ENCODE measurements at places on chromosomes 3 and 15. TPM values are rescaled to one million over a fixed set of nuclear protein-coding genes. Genes with fewer than 3 reads are reported as not detected.

- DNase-seq, result no peak
These were observed 119.3 kb downstream of the P3H2 start for GRCh38 chr3:190001426-190001825.

DNA sequence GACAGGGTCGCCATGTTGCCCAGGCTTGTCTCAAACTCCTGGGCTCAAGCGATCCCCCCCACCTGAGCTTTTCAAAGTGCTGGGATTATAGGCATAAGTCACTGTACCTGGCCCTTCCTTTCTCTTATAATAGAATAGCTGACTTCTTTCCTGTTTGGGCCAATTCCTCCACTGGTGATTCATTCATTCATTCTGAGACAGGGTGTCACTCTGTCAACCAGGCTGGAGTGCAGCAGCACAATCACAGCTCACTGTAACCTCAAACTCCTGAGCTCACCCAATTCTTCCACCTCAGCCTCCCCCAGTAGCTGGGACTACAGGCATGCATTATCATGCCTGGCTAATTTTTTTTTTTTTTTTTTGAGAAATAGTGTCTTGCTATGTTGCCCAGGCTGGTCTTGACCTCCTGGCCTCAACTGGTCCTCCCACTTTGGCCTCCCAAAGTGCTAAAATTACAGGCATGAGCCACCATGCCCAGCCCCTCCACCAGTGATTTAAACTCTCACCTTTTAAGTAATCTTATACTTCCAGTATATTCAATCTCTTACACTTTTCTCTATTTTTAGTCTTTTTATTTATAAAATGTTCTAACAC lies 20.9 kb downstream of the GNB4 start:
- no peak for DNase-seq

DNA sequence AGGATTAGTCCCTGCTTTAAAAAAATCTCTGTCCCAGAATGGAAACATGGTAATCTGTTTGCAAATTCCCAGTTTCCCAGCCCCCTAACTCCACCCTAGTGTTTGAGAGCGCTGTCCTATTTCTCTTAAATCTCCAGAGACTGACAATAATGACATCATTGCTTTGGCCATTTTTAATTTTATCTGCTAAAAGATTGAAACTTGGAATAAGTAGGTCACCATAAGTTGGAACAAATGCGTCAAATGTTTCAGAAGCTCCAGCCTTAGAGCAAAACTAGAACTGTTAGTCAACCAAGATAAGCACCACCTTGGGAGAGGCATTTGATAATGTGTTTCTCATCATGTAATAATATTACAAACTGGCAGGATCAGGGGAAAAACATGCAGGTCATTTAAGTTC lies 25.7 kb upstream of the MB21D2 start:
- no peak for DNase-seq

GRCh38 chr3:143343944-143344343 lies 224.4 kb downstream of the CHST2 start:
- no peak for DNase-seq

DNA sequence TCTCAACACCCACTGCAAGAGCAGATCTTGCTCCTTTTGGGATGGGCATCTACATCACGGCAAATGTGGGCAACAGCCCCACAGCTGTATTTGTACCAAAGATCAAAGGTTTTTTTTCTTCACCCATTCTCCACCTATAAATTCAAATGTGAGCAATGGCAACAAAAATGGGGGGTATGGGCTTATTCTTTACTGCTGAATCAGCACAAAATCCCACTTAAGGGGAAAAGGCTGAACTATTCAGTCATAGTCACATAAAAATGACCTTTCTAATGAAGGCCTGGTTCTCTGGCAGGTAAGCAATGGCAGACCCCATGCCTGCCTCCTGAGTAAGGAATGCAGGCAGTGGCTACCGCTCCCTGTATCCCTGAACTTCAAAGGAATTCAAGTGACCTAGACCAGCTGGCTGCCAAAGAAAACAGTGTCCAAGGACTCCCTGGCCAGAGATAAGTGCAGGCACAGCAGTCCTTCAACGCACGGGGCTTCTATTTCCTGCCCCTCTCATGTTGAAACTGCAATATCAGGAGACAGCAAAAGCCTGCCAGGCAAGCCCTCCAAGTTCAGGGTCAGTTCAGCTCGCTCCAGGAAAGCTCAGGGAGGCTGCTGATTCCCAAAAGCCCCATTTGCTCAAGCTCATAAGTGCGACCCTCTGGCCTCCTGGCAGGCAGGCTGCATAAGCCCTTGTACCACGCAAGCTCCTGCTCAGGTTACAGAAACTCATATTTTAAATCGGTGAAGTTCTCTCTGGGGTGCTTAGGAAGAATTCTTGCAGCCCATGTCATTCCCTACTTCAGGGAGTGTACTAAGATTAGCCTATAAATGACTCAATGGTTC lies 134.1 kb downstream of the PDZRN3 start:
- DNase-seq, result peak; percentile 57

DNA sequence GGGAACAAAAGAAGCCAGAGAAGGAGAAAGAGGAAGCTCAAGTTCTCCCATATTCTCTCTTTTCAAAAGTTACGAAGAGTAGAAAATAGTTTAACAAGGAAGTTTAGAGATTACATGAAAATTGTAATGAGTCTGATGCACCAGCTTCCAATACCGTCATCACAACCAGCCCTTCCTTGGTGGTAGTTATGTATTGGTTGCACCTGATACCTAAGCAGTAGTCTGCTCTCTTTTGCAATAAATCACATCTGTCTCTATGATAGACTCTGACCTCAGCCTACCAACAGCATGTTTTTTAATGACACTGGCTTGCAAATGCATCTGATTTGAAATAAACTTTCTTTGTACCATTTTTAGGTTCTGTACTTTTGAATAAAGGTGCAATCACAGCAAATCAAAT lies 575.8 kb downstream of the FHIT start:
- no peak for DNase-seq

DNA sequence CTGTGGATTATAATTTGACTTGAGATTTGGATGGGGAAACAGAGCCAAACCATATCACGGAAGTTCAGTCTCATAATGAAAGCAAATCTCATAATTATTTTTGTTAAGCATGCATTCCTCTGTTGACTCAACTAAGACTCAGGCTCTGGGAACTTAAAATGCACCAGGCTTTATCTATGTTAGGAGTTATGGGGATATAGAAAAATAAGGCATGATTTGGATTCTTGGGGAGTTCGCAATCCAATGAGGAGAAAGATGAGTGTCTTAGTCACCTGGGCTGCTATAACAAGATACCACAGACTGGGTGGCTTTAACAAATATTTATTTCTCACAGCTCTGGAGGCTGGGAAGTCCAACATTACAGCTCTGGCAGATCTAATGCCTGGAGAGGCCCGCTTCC lies 89.4 kb upstream of the TJP1 start:
- no peak for DNase-seq

CTDSPL gene
- total RNA-seq, result 78.3 TPM

LMLN gene
- total RNA-seq, result 10.5 TPM

KBTBD8 gene
- 1.8 TPM for total RNA-seq

MAP6D1 gene
- 1.5 TPM for total RNA-seq

CCDC51 gene
- total RNA-seq, result 13.8 TPM

CD80 gene
- 1.2 TPM for total RNA-seq

SCG5 gene
- total RNA-seq, result 1.3 TPM

ZIC1 gene
- not detected for total RNA-seq

IL12A gene
- total RNA-seq, result 0.22 TPM

ISLR gene
- total RNA-seq, result 30.2 TPM
